ENCODE measurements at places on chromosomes 7 and 10.

DNA sequence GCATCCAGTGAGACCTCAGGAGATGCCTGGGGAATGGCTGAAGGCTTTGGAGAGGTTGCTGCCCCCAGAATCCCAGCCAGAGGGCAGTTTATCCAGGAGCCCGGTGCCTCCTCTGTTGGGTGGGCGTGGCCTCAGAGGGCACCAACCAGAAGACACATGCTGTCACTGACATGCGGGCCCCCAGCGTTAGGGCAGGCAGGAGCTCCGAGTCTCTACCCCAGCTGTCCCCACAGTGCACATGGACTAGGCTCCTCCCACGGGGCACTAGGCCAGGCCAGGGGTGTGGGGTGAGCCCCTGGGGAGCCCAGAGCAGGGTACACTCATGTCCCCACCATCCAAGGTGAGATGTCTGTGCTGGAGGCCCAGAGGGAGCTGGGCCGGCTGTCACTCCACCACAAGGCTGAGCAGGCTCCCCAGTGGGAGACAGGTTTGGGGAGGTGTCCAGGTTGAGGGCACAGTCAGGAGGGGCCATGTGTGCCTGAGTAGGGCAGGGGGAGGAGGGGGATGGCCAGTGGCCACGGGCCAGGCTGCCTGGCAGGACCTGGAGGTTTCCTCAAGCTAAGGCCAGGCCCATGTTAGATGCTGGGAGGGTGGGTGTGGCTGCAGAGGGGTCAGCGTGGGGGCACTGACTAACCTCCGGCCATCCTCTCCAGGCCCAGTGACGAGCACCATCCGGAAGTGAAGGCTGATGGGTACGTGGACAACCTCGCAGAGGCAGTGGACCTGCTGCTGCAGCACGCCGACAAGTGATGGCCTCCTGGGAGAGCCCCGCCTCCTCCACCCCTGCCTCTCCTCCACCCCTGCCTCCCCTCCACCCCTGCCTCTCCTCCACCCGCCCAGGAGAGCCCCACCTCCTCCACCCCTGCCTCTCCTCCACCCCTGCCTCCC lies 131.3 kb downstream of the FAM53B start:
- peak; percentile 10 for DNase-seq

- no peak for DNase-seq
Observed at GRCh38 chr10:97812696-97813095, 36.9 kb upstream of the GOLGA7B start.

DNA sequence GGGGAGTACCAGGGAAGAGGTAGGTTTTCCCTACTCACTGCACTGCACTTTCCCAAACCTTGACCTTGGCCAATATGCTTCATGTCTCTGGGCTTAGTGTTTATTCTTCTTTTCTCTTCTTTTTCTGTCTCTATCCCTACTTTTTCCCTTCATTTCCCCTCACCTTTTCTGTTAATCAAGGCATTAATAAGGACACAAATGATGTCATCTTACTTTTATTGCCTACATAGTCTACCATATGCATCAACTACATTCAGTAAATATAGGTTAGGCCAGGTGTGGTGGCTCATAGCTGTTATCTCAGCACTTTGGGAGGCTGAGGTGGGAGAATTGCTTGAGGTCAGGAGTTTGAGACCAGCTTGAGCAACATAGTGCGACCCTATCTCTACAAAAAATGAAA lies 13.0 kb upstream of the ZNF503 start:
- DNase-seq: no peak

DNA sequence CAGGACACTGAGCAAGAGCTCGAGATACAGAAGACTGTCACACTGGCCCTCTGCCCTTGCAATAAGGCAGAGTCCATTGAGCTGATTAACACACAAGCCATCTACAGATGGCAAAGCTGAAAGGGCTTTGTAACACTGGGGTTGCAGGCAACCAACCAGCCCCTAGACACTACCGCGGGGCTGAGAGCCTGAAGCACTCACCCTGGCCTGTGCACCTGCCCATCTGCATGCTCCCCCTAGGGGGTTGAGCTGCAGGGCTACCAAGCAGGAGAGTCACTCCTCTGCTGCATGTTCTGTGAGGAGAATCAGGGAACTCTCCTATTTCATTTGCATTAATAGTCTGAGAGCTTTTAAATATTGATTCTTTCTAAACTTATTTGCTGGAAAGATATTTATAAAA lies 128.1 kb upstream of the VIPR2 start:
- DNase-seq: no peak

DNA sequence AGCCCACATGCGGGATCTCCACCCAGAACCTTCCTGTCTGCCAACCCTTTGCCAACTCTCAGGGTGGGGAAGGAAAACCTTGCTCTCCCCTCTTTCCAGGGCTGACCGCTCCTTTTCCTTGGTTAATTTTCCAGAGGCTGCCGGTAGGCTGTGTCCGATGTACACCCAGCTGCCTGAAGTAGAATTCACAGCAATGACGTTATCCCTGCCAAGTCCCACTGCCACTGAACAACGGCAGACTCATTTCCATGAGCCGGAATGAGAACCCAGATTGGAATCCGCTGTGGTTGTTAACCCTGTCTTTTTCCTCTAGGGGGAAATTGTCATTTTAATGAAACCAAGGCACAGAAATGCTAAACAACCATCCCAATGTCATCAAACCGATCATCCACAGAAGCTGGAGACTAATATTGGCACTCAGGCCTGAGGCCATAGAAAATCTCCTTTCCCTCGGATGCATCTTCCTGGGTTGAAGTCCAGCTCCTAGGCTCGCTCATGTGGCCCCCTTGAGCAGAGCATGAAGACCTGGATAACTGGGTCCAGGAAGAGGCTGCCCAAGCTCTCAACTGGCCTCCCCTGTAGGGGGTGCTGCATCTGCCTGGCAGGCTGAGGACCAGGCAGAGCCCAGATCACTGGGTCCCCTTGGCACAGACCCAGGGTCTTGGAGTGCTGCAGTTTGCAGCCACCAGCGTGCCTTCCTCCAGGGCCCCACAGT lies 30.4 kb downstream of the KLRG2 start:
- DNase-seq: no peak

- DNase-seq: no peak
Observed at GRCh38 chr10:38016354-38016753, 5.9 kb downstream of the ZNF33A start.

GRCh38 chr10:14355750-14356149 lies 25.0 kb upstream of the FRMD4A start:
- DNase-seq: no peak

- peak; percentile 73 for DNase-seq
Observed at GRCh38 chr10:80421707-80422536, 13.6 kb downstream of the PRXL2A start.

Measured in MV-4-11 (cell line).